Fibroblast of lung (primary cell): ENCODE measurements at places on chromosomes 5 and 9. TPM values are rescaled to one million over a fixed set of nuclear protein-coding genes. Genes with fewer than 3 reads are reported as not detected.

DNA sequence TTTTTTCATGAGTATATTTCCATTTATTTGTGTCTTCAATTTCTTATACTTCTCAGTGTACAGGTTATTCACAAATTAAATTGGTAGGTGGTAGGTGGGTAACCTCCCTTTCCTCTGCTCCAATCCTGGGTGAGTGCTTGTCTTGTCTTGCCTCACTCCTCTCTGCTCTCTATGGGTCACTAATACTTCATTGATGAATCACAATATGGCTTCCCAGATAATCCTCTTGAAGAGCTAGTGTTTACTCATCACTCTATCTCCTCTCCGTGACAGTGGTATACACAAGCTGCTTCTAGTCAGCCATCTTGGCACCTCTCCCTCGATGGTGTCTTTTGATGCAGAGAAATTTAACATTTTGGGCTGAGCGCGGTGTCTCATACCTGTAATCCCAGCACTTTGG, 331.8 kb upstream of the NMUR2 start:
- H3K36me3 ChIP-seq: no peaks in the 10 kb centered on the region
- H3K4me1 ChIP-seq: no peaks in the 10 kb centered on the region
- H3K27me3 ChIP-seq: no peaks in the 10 kb centered on the region
- H3K4me3 ChIP-seq: no peak overlapping the region

DNA sequence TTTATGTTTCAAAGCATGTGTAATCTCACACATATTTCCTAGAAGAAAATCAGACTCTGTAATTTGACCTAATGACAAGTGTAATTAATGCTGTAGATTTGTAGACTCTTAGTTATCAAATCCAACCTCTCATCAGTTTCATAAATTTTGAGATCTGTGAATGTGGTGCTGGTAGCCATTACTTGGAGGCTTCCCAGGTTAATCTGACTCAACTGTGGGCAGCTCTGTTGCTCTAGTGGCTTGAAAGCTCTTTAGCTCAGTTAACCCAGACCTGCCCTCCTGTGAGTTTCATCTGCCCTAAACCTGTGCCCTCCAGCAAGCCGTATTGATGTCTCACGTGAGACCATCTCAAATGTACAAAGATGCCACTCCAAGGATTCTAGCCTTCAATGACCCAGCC, 323.4 kb downstream of the FBXL7 start:
- peaks cover 8% of the 10 kb centered on the region for H3K4me1 ChIP-seq
- H3K27ac ChIP-seq: no peak overlapping the region
- no peaks in the 10 kb centered on the region for H3K27me3 ChIP-seq

DNA sequence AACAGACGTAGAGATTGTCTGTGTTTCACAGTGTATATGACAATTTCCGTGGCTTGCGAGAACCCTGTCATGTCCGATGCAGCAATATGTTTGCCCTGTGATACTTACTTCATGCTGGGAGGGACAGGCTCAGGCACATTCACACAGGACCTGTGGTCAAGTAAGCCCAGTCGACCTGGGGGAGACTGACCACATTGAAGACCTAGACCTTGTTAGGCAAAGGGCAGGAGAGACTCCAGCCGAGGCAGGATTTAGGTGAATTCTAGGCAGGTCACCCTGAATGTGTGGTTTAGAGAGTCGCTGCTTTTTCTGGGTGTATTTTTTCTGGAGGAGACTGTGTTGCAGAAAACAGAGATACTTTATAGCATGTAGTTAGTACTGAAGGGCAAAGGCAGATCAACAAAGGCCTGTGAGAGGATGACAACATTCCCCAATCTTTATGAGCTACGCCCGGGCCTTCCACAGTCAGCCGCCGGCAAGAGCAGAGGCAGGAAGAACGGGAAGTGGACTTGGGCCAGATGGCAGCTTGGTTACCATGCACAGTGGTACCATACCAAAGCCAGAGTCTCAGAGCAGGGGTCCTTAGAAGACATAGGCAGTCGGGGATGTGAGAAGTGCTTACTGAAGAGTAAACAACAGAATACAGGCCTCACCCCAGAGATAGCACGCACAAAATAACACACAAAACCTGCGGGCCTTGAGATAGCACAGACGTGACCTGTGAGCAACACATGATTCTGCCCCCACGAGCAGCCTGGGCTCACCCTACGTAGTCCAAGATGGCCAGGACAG, 220.7 kb downstream of the CACNA1B start:
- DNase-seq: no peak
- H3K27me3 ChIP-seq: no peaks in the 10 kb centered on the region
- no peak overlapping the region for H3K4me3 ChIP-seq
- no peaks in the 10 kb centered on the region for H3K36me3 ChIP-seq
- H3K27ac ChIP-seq: no peak overlapping the region

- H3K4me3 ChIP-seq: peak overlapping the region; percentile 85
- H3K27ac ChIP-seq: peak overlapping the region; percentile 96
- peaks cover 2% of the 10 kb centered on the region for H3K36me3 ChIP-seq
- H3K4me1 ChIP-seq: peaks cover 4% of the 10 kb centered on the region
- no peak for DNase-seq
Observed at GRCh38 chr5:43043400-43043756, 3.3 kb upstream of the ANXA2R start.

DNA sequence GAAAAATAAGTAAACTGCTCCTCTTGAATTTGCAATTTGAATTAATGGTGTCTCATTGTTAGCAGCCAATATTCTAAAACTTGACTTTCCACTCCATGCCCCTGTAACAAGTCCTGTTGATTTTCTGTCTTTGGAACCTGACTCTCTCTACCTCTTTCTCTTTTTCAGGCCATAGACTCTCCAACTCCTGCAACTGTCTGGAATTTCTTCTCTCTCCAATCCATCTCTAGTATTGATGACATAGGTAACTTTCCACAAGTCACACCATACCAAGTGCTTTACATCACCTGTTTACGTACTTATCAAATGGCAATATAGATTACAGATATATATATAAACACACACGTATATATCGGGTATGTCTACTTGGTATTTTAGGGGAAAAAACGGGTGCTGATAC, 923 bp downstream of the C5orf34 start:
- H3K4me3 ChIP-seq: peak overlapping the region; percentile 83
- peak overlapping the region; percentile 97 for H3K27ac ChIP-seq
- H3K4me1 ChIP-seq: no peaks in the 10 kb centered on the region
- H3K36me3 ChIP-seq: no peaks in the 10 kb centered on the region

- H3K4me1 ChIP-seq: no peaks in the 10 kb centered on the region
- H3K36me3 ChIP-seq: peaks cover 2% of the 10 kb centered on the region
- no peak for DNase-seq
- no peak overlapping the region for H3K27ac ChIP-seq
- H3K27me3 ChIP-seq: no peaks in the 10 kb centered on the region
- no peak overlapping the region for H3K4me3 ChIP-seq
Observed at GRCh38 chr5:36108758-36109460, 42.2 kb upstream of the UGT3A2 start.

DNA sequence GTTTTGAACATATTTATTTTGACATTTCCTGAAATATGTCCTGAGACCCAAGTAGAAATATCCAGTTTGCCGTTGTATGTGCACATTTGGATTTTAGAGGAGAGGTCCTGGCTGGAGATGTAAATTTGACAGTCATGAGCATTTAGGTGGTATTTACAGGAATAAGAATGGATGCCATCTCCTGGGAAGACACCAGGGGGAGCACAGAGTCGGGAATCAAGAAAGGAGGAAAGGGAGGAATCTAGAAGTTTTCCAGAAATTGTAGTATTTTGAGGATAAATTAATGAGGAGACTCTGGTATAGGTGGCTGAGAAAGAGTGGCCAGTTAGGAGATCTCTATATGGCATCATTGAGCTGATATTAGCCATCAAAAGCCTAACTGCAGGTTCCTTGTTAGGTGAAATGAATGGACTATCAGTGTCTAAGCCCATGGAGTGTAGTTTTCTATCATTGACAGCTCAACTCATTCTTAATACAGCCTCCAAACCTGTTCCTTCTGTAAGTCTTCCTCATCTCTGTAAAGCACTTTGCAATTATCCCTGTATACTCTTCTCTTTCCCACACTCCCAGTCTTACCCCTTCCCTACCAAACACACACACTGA, 7.2 kb downstream of the GAPT start:
- H3K4me3 ChIP-seq: no peak overlapping the region
- H3K27ac ChIP-seq: no peak overlapping the region
- peak; percentile 52 for DNase-seq
- H3K36me3 ChIP-seq: no peaks in the 10 kb centered on the region

DNA sequence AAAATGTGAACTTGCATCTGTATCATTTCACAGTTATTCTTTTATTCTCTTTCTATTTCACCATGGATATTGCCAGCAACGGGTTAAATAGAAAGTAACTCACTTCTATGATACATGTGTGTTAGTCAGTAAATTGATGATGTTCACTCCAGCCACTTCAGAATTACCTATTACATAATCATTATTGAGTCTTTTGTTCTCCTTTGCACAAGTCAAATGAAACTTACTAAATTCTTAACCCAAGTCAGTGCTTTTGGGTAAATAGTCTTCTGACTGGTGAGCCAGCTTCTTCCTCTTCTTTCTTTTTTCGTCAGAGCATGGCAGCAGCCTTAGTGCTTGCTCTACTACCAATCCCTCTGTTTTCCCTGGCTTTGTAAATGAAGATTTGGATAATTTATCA, 344.3 kb downstream of the RAB3C start:
- no peak overlapping the region for H3K4me3 ChIP-seq
- no peaks in the 10 kb centered on the region for H3K4me1 ChIP-seq
- DNase-seq: no peak

- no peak overlapping the region for H3K27ac ChIP-seq
- H3K36me3 ChIP-seq: no peaks in the 10 kb centered on the region
- no peaks in the 10 kb centered on the region for H3K27me3 ChIP-seq
- no peak overlapping the region for H3K4me3 ChIP-seq
Observed at GRCh38 chr5:159786201-159786600, 130.1 kb upstream of the ADRA1B start.

- H3K27me3 ChIP-seq: no peaks in the 10 kb centered on the region
- H3K4me1 ChIP-seq: no peaks in the 10 kb centered on the region
- DNase-seq: peak; percentile 78
- no peak overlapping the region for H3K4me3 ChIP-seq
- H3K36me3 ChIP-seq: no peaks in the 10 kb centered on the region
Observed at GRCh38 chr5:115551415-115551814, 6.8 kb upstream of the FEM1C start.

- DNase-seq: no peak
- no peaks in the 10 kb centered on the region for H3K36me3 ChIP-seq
- H3K4me3 ChIP-seq: no peak within 1 kb of the TSS
Observed at GRCh38 chr5:141050622-141051520, at the start of gene PCDHB1. PCDHB1 (plus strand) TSS chr5:141051374; CDS start chr5:141051471, 97 bp downstream.

- H3K27me3 ChIP-seq: no peaks in the 10 kb centered on the region
- H3K4me3 ChIP-seq: no peak overlapping the region
- no peak for DNase-seq
- H3K36me3 ChIP-seq: no peaks in the 10 kb centered on the region
- H3K4me1 ChIP-seq: no peaks in the 10 kb centered on the region
Observed at GRCh38 chr5:125298746-125299379, 552.4 kb upstream of the ZNF608 start.

DNA sequence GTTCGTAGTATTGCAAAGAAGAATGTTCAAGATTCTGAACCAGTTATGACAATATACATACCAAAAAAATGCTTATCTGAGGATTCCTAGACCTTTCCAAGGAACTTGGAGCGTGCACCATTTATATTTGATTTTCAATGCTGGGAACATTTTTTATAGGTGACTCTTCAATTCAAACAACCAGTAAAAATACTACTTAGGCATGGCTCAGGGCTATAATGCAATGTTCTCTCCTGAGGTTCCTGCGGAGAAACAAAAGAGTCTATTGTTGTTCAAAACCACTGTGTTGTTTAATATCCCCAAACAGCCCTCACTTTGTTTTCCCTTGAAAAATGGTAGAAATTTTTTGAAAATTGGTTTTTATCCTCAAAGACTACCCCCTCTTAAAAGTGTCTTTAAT, 335.7 kb upstream of the IZUMO3 start:
- no peaks in the 10 kb centered on the region for H3K36me3 ChIP-seq
- H3K27me3 ChIP-seq: no peaks in the 10 kb centered on the region
- no peak overlapping the region for H3K27ac ChIP-seq
- no peaks in the 10 kb centered on the region for H3K4me1 ChIP-seq
- no peak for DNase-seq
- no peak overlapping the region for H3K4me3 ChIP-seq

GRCh38 chr9:20624201-20625002, 2.1 kb upstream of the MLLT3 start:
- DNase-seq: peak; percentile 86
- no peak overlapping the region for H3K27ac ChIP-seq
- H3K27me3 ChIP-seq: no peaks in the 10 kb centered on the region
- peaks cover 2% of the 10 kb centered on the region for H3K4me1 ChIP-seq

DNA sequence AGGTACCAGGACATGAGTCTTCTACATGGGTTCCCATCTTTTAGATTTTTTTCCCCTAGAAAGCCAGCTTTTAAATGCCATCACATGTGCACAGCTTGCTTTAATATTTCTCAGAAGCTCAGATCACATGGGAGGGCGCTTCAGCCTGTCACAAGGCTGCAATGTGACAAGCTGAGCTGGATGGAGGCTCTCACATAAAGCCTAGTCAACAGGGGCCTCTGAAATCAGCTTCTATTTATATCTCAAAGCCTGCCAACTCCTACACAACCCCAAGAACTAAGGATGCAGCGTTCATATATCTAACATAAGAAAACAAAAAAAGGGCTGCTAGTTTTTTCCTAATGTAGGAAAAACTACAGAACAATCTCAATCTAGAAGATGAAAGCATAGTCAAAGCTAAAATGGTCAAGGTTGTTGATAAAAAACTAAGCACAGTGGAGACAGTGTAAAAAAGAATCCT, 2.3 kb downstream of the ZFAND5 start:
- H3K27ac ChIP-seq: peak overlapping the region; percentile 95
- peak overlapping the region; percentile 97 for H3K4me3 ChIP-seq
- no peaks in the 10 kb centered on the region for H3K27me3 ChIP-seq
- peaks cover 3% of the 10 kb centered on the region for H3K4me1 ChIP-seq
- DNase-seq: peak; percentile 92

GRCh38 chr9:13485068-13485596, 205.6 kb upstream of the MPDZ start:
- H3K4me1 ChIP-seq: no peaks in the 10 kb centered on the region
- no peaks in the 10 kb centered on the region for H3K27me3 ChIP-seq
- H3K27ac ChIP-seq: no peak overlapping the region
- DNase-seq: peak; percentile 94
- no peak overlapping the region for H3K4me3 ChIP-seq

DNA sequence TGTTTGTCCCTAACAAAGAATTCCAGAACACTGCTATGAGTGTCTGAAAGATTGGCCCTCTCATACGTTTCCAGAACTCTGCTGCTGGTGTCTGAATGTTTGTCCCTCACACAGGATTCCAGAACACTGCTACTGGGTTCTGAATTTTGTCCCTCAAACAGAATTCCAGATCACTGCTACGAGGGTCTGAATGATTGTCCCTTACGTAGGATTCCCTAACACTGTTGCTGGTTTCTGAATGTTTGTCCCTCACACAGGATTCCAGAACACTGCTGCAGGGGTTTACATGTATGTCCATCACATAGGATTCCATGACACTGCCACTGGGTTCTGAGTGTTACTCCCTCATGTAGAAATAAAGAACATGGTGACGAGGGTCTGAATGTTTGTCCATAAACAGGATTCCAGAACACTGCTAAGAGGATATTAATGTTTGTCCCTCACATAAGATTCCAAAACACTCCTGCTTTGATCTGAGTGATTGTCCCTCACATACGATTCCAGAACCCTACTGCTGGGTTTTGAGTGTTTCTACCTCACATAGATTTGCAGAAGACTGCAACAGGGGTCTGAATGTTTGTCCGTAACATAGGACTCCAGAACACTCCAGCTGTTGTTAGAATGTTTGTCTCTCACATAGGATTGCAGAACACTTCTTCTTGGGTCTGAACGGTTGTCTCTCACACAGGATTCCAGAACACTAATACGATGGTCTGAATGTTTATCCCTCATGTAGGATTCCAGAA, 214.4 kb downstream of the FOXD4L6 start:
- H3K27me3 ChIP-seq: no peaks in the 10 kb centered on the region
- no peak overlapping the region for H3K27ac ChIP-seq
- H3K4me1 ChIP-seq: no peaks in the 10 kb centered on the region
- H3K36me3 ChIP-seq: no peaks in the 10 kb centered on the region

RALGDS gene
- polyA plus RNA-seq: 16.6 and 22.4 TPM in 2 replicates

ADAMTS12 gene
- polyA plus RNA-seq: 35.9 and 44.8 TPM in 2 replicates

GRXCR2 gene
- not detected in 2 replicates for polyA plus RNA-seq

ZNF474 gene
- polyA plus RNA-seq: 0.11 and 0.20 TPM in 2 replicates

RNF180 gene
- polyA plus RNA-seq: 0.62 and 2.3 TPM in 2 replicates
